SHP77 treated with DMSO at 0.1 percent for 48 hours (cell line): ENCODE measurements at places on chromosomes 6 and 20.
A peak's percentile ranks its signal among the peaks of the same experiment; 100 is the strongest.

- no peak for DNase-seq
These were observed 17.6 kb downstream of the ARID1B start for GRCh38 chr6:156794546-156795354.

- no peak for DNase-seq
These were observed 125.0 kb downstream of the TBX18 start for GRCh38 chr6:84639396-84639795.

DNA sequence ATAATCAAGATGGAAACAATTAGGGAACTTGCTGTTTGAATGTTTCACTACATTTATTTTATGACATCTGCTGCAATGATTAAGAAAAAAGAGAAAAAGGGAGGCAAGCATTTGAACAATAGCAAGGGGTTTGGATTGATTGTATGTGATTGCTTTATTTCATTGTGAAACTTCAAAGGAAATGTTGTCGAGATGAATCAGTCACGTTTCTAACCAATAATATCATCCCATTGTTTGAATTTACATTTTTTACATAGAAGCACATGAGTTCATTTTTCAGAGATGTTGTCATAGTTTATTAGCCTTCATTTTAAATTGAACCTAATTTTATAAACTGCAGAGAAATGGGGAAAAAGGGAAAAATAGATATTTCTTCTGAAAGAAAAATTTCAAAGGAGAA is 572.0 kb downstream of the KIF16B start:
- no peak for DNase-seq

DNA sequence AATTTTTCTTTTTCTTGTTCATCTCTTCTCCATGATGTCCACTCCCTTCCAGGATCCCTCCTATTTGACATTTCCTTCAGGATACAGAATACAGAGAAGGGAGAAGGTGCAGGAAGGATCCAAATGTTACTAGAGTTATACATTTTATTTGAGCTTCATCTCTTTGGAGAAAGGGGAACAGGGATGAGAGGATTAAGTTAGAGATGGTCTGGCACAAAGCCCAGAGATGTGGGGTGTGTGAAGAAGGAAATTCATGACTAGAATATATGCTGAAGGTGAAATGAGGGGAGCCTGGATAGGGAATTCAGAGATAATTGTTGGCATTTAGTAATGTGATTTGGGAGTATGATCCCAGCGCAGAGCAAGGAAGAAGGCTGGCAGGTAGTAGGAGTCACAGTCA is 22.5 kb upstream of the SRPK1 start:
- DNase-seq: no peak

DNA sequence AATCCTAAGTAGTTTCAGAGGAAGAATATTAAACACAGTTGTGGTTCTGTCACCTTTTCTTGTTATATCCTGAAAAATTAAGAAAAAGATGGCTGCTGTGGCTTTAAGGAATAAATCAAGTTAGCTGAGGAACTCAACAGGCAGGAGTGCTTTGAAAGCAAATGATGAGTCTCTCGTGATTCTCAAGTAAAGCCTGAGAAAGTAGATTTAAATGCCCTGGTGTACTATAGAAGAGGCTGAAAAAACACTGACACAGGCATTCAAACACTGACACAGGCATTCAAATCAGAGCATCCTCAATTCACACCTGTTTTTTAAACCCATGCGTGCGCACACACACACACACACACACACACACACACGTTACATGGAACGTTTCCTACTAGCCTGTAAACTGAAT is 218.6 kb downstream of the OGFRL1 start:
- no peak for DNase-seq

DNA sequence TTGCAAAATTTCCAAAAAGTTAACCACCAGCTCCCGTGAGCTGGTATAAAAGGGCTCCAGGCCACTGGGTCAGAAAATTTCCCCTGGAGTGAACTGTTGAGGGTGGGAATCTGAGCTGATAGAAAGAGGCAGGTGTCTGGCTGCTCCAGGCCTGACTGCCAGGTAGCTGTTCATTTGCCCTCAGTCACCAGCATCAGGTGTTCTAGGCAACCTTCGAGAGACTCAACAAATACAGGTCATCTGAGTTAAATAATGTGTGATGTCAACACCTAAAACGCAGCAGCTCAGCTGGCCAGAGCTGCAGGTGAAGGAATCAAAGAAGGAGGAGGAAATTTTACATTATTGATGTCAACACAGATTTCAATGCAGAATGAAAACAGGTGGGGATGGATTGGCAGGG is 46.7 kb downstream of the KCNK5 start:
- no peak for DNase-seq

GRCh38 chr6:169839029-169839481 is 87.6 kb downstream of the ERMARD start:
- no peak for DNase-seq

- no peak for DNase-seq
These were observed 42.7 kb downstream of the ANKRD6 start for GRCh38 chr6:89475634-89476033.

DNA sequence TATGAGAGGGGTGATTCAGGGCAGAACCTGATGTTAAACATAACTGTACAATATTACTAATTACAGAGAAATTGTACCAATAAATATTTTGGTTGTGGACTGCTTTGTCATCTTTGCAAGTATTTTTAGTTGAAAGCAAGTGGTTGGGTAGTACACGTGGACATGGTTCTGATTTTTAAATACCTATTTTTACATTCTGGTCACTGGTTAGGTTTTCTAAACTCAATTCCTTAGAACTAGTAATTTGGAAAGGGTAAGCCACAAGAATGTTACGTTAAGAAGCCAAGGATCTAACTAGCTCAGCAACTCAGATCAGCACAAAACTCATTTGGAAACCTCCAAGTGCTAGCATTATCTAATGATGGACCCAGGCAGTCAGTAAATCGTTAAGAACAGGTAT is 2.7 kb downstream of the EPB41L2 start:
- DNase-seq: no peak

DNA sequence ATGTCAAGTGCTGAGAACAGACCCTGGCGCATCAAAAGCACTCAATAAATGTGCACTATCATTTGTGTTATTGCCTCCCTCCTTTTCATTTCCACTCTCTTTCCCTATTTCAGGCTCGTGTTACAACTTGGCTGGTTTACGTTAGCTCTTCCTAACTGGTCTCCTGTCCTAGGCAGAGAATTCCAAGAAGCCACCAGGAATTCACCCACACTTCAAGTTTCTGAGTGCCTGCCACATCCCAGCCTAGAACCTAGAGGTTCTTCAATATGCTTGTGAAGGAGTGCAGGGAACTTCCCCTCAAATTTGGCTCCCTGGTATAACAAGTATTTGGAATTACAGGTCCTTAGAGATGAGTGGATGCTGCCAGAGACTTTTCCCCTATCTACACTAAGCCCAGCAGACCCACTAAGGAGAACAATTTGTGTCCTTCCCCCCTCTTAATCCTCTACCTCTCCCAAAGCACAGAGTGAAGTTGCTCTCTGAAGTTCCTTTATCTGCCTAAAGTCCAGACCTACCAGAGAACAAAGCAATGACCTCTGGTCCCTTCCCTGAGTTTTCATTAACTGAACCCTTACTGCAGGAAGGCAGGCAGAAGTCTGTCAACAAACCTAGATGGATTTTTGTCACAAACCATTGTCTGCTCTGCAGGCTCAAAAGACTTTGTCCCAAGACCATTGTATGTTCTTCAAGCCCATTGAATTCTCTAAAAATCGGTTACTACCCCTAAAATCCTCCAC is 201.6 kb upstream of the JARID2 start:
- no peak for DNase-seq

- DNase-seq: peak; percentile 66
These were observed 126.2 kb downstream of the CD164 start for GRCh38 chr6:109255946-109256640.

GRCh38 chr6:90285042-90285481 is 11.6 kb downstream of the BACH2 start:
- DNase-seq: no peak

DNA sequence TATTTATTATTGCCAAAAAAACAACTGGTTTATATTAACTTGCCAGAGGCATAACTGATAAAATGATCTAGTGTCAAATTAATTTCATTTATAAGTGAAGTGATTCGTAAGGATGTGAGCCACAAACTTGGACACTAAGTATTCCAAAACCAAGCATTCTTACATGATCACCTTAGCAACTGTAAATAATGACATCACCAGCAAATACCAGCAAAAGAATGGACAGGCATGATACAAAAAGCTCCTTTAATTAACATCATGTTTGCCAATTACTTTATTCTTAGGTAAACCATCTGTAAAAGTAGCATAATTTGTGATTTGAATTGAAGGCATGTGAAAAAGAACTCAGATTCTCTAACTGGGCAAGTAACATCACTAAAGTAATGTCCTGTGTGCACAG is 17.2 kb upstream of the FNDC1 start:
- no peak for DNase-seq

DNA sequence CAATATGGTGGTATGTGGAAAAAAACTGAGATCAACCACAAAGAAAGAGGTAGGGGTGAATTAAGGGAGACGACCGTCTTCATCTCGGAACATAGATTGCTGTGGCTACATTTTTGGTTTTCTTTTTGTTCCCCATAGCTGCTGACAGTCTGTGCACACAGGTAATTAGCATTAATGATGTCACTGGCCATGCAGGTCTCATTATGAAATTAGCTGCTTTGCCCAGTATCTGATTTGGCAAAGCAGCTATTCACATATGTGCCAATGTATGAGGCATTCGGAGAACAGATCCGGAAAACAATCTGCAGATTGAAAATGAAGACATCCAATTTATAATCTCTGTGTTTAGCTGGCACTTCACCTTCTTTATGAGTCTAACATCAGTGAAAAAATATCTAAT is 13.1 kb downstream of the NOX3 start:
- no peak for DNase-seq

GRCh38 chr20:31568041-31568731 is 36.9 kb upstream of the ID1 start:
- DNase-seq: no peak

DNA sequence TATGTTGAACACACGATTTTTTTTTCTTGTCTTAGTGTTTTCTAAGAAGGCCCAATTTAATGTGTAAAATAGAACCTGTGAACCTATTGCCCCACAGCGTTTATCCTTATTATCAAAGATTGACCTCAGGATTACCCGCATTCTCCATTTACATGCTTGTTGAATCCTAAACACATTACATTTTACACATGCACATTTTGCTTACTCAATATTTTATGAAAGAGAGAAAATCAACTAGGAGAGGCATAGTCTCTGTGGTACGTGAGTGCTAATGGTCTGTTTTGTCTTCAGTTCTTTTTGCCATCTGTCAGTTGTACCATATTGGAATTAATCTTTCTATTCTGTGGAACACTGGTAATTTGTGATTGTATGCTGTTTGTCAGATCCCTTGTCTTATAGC is 80.1 kb upstream of the SMIM8 start:
- no peak for DNase-seq

DNA sequence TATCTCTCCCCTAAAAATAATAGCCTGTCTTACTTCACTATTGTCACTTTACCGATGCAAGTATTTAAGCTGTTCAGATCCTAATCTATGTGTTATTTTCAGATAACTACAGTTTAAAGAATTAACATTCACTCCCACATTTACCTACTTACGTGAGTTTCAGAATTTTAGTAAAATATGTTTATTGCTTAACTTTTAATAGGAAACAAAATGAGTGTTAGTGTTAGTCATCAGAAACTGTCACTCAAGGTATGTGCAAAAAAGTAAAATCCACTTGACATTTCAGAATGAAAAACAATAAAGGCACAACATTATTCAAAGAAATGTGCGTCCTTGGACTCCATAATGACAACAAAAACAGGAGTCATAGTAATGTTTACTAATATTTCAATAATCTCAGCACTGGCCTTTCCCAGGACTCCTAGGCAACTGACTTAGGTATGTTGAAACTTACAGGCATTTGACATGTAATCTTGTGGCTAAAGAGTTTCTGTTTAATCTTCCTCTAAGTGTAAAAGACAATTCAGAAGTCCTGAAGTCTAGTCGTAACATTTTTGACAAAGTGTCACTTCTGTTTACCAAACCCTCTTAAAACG is 4.5 kb downstream of the ATXN1 start:
- no peak for DNase-seq

DNA sequence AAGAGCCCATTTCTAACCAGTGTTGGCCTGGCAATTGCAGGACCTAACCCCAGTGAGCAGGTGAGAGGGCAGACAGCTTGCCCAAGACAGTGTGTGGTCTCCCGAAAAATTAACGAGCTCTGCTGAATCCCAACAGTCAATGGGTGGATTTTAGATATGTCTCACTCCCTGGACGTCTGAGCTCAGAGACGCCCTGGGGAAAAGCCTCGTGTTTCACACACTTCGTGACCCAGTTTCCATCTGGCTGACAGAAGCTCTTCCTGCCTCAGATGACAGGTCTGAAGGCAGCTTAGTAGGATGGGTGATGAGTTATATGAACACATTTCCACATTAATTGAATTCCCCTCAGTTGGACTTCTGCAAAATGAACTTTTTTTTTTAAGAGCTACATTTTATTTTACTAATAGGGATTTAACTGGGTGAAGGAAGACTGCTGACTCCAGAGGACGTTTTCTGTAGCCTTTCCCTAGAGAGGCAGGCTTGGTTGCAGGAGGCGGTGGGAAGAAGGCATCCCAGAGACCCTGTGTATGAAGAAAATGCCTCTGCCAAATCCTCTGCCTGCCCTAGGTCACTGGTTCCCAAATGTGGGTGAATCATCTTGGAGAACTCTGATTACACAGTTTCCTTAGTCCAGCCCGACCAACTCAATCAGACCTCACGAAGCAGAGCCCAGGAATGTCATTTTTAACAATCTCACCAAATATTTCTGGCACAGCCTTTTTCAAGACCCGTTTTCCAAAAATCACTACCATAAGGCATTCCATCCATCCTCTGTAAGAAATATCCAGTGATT is 71.7 kb upstream of the LY86 start:
- DNase-seq: no peak

DNA sequence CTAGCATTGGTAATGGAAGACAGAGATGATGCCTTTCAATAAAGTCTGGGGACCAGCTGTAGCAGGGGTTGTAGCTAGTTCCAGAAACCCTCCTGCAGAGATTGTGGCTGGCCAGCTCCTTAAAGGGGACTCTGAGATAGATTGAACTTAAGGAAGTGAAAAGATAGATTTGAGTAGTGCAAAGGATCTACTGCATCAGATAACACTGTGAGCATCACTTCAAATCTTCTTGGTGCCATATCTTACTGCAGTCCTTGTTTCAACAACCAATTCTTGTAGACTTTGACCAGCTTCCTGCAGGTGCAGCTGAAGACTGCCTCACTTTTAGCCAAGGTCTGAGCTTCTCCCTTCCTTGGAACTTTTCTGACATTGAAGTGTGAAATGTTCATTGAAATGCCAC is 14.8 kb upstream of the CEP162 start:
- DNase-seq: no peak

DNA sequence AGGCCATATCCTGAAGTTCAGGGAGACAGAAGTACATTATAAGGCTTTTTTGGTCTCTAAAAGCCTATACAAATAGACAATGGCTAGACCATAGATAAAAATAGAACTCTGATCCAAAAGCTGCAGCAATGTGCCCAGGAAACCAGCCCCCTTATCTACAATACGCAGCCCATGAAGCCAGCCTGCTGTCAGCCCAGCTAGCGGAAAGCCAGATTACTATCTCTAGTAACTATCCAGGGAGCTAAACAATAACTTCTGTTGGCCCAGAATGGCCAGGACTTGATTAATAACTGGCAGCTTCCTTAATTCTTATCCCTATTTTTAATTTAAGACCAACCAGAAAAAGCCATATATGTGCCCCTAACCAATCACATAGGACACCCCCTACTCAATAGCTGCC is 160.4 kb upstream of the SMLR1 start:
- no peak for DNase-seq

GRCh38 chr6:168451805-168452517 is 11.0 kb downstream of the SMOC2 start:
- no peak for DNase-seq
